Endothelial cell of umbilical vein (primary cell): ENCODE measurements at places on chromosomes 6 and 20. TPM values are rescaled to one million over a fixed set of nuclear protein-coding genes. Genes with fewer than 3 reads are reported as not detected.

CD40 gene
- 38.3 and 43.9 TPM in 2 replicates for polyA plus RNA-seq

VSTM2L gene
- polyA plus RNA-seq: 0.18 and 0.25 TPM in 2 replicates

PMEPA1 gene
- polyA plus RNA-seq: 33.2 and 53.9 TPM in 2 replicates

UNC5CL gene
- polyA plus RNA-seq: 0.11 and 0.14 TPM in 2 replicates

TNNC2 gene
- 0.19 and 0.26 TPM in 2 replicates for polyA plus RNA-seq

HLA-DRB5 gene
- not detected in 2 replicates for polyA plus RNA-seq

GPR63 gene
- polyA plus RNA-seq: 0.03 and 0.06 TPM in 2 replicates

TPX2 gene
- 18.1 and 24.8 TPM in 2 replicates for polyA plus RNA-seq

RPS6KA2 gene
- 50.8 and 54.5 TPM in 2 replicates for polyA plus RNA-seq

HLA-G gene
- not detected in 2 replicates for polyA plus RNA-seq

ANGPT4 gene
- not detected in 2 replicates for polyA plus RNA-seq

GRCh38 chr6:82277686-82278085 is 30.1 kb upstream of the IBTK start:
- no peak for DNase-seq

- peak; percentile 59 for DNase-seq
These were observed 504 bp downstream of the VPS16 start for GRCh38 chr20:2840967-2841531.

DNA sequence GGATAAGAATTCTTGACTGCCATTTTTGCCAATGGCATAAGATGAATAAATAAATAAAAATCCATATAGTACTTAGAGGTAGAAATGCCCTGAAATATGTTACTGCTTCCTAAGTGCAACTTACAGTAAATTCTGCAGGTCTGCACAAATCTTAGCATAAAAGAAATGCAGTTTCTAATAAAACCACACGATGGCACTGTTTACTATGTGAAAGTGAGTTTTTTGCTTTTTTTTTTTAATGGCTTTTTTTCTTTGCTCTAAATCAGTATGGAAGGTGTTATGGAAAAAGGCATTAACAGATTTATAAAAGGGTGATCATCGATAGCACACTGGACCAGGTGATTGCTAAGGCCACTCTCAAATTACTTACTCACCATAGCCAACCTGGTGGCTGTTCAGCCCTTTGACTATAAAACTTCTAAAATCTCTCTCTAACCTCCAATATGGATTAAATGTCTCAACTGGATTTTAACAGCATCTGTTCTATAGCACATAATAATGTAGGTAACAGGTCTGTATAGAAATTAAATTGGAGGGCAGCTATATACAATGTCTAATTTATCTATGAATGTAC is 45.8 kb downstream of the AHI1 start:
- DNase-seq: peak; percentile 63

- no peak for DNase-seq
These were observed 541.3 kb upstream of the MARCKS start for GRCh38 chr6:113315879-113316278.

- no peak for DNase-seq
These were observed 293.7 kb upstream of the CDYL start for GRCh38 chr6:4482461-4482860.

- DNase-seq: no peak
These were observed 20.6 kb upstream of the EPB41L2 start for GRCh38 chr6:131083687-131084086.

- DNase-seq: no peak
These were observed 1.7 kb downstream of the BNIP5 start for GRCh38 chr6:36334832-36335459.

- DNase-seq: no peak
These were observed 75.1 kb downstream of the TBC1D7 start for GRCh38 chr6:13253272-13253671.

DNA sequence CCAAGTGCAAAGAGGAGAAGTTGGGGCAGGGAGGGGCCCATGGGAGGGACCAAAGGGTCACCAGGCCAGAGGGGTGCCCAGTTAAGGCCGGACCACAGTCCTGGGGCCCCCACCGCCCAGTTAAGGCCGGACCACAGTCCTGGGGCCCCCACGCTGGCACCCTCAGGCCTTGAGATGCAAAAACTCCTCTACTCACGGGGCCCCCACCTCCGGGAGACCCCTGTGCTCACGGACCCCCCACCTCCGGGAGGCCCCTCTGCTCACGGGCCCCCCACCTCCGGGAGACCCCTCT is 16.9 kb downstream of the KCNQ2 start:
- no peak for DNase-seq

DNA sequence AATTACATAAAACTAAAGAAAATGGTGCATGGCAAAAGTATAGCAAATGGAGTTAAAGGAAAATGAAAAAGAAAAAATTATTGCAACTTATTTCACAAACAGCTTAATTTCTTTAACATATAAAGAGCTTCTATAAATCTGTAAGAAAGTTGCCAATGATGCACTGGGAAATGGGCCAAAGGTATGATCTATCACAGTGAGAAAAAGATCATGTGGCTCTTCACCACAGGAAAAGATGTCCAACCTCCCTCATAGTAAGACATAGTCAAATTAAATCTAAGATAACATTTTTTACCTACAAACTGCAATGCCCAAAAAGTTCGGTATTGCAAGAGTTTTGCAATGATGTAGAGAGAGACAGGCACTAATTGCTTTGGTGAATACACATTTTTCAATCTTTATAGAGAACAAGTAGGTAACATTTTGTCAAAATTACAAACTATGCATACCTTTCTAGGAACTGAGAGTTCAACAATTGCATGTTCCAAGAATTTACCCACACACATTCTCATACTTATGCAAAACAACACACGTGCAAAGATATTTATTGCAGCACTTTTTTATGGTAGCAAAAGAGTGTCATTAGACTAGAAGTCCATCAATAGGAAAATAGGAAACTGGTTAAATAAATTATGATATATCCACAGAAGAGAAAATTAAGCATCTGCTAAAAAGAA is 372.6 kb downstream of the QKI start:
- no peak for DNase-seq

DNA sequence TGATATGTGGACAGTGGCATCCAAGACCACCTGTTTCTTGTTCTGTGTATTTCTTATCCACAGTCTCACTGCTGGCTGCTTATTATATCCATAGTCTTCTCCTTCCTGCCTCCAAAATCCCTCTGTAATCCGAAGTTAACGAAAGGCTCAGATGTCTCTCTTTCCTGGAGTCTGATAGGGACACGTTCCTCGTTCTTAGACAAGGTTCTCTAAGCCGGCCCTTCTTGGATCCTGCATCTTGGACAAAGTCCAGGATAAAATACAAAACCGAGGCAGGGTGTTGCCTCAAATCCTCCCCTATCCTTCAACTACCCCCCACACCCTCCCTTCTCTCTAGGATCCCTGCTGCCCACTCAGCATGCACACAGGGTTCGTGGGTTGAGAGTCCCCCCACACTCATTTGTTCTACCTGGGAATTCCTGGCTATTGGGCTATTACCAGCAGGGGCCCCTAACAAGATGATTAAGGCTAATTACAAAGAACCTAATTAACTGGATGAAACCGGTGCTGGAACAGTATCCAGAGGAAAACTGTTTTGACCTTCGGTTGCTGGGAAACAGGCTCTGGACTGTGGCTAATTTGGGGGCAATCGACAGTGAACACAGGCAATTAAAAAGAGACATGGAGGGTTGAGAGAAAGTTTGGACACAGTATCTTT is 32.7 kb upstream of the MRPS10 start:
- no peak for DNase-seq

DNA sequence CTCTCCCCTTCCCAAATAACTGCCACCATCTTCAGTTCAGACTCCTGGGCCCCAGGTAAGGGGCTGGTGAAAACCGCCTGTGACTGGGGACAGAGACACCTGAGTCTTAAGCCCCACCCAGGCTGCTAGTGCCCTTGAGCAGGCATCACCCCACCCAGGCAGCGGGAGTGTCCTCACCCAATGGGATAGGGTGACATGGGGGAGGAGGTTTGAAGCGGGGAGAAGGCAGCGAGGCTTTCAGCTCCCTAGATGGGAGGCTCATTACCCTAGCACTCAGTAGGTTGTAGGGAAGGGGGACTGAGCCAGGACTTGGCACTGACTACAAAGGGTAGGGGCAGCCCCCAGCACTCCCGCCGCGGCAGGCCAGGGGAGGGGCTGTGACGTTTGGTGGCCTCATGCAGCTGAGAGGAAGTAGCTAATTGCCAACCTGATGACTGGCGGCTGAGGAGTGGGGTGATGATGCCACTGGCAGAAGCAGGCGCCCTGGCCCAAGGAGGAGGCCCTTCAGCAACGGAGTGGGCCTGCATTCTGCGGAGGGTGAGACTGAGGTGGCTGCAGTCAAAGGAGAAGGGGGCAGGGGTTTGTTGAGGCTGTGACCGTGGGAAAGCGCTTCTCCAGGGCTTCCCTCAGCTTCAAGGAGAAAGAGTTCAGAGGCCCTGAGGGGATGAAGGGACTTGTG is 126.9 kb downstream of the MRPL14 start:
- DNase-seq: no peak

GRCh38 chr6:159602431-159603041 is 90.5 kb downstream of the SOD2 start:
- DNase-seq: no peak

DNA sequence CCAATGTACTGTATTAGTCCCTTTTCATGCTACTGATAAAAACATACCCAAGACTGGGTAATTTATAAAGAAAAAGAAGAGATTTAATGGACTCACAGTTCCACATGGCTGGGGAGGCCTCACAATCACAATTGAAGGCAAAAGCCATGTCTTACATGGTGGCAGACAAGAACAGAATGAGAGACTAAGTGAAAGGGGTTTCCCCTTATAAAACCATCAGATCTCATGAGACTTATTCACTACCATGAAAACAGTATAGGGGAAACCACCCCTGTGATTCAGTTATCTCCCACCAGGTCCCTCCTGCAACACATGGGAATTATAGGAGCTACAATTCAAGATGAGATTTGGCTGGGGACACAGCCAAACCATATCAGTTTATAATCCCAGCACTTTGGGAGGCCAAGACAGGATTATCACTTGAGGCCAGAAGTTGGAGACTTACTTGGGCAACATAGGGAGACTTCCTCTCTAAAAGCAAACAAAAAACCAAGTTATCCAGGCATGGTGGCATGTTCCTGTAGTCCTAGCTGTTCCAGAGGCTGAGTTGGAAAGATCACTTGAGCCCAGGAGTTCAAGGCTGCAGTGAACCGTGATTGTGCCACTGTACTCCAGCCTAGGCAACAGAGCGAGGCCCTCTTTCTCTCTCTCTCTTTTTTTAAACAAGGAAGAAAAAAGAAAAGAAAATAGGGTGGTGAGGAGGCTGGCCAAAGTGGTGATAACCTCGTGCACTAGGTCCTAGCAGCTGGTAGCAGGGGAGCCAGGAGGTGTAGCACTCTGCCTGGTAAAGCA is 22.9 kb upstream of the DDR1 start:
- no peak for DNase-seq

GRCh38 chr6:5636210-5637030 is 370.3 kb downstream of the NRN1 start:
- no peak for DNase-seq

DNA sequence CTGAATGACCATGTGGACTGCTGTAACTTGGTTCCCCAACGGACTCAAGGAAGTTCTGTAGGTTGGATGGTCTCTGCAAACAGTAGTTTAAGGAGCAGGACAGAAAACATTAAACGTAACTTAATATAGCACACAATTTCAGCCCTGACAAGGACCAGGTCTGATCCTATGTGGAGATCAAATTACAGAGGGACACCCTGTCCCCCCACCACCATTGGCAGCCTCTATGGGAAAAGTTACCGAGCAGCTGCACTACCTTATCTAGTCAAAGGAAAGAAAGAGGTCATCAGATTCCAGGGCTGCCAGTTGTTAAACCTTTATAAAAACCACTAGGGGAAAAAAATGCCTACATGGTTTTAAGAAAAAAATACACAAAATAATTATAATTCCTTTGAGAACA is 191.5 kb upstream of the RSPO3 start:
- DNase-seq: no peak

GRCh38 chr20:38460040-38460623 is 12.5 kb upstream of the RALGAPB start:
- peak; percentile 87 for DNase-seq

DNA sequence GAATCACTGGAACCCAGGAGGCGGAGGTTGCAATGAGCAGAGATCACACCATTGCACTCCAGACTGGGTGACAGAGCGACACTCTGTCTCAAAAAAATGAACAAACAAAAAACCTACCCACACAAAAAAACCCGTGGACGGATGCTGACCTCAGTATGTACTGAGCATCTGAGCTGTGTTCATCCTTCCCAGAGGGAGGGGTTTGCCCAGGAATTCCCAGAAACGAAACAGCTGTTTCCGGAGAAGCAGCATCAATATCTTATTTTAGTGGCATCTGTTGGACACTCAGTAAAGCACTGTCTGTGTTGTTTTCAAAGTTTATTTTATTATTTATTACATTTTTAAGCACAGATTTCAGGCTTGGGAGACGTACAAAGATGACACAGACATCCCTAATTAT is 18.7 kb downstream of the NANP start:
- DNase-seq: no peak

GRCh38 chr20:10961651-10962288 is 288.0 kb upstream of the JAG1 start:
- DNase-seq: peak; percentile 75

DNA sequence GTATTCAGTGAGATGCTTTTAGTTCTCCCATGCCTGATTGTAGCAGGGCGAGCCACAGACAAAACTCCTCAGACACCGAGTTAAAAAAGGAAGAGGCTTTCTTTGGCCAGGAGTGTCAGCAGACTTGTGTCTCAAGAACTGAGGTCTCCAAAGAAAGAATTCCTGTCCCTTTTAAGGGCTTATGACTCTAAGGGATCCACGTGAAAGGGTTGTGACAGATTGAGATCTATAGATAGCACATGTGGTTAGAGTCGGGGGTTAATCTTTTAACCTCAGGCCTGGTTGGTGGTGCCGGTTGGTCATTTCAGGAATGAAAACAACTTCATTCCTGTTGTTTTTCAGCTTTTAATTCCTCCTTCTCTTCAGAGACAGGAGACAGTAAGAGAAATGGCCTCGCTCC is 168.8 kb upstream of the GRIK2 start:
- no peak for DNase-seq

DNA sequence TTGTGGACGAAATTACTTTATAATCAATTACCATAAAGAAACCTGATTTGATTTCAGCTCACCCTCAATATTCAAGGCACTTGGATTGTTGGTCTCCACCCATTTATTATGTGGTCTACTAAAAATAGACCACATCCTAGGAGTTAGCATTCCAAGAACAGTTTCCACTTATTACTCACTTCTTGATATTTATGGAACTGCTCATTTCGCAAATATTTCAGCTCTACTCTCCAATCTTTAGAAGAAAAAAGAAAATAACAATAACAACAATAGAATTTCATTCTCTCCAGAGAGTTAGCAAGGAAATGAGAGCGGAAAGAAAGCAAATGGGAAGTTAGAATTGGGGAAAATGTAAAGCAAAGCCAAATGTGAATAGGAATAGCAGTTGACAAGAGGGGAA is 26.2 kb upstream of the HDAC2 start:
- peak; percentile 58 for DNase-seq

GRCh38 chr6:170388113-170388512 is 81.6 kb downstream of the FAM120B start:
- DNase-seq: no peak

DNA sequence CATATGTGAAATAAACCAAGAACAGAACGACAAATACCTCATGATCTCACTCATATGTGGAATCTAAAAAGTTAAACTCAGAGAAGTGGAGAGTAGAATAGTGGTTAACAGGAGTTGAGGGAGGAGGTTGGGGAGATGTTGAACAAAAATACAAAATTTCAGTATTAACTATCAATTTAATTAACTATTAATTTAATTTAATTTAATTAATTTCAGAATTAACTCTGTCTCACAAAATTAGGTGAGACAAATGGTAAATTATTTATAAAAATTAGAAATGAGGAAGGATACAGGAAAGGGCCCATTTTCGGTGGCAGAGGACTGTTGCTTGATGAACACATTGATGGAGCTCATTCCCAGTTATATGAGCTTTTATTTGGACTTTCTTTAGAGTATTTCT is 166.0 kb upstream of the FAM83B start:
- no peak for DNase-seq
